ENCODE measurements at places on chromosomes 11 and 22.
A peak's percentile ranks its signal among the peaks of the same experiment; 100 is the strongest.

DNA sequence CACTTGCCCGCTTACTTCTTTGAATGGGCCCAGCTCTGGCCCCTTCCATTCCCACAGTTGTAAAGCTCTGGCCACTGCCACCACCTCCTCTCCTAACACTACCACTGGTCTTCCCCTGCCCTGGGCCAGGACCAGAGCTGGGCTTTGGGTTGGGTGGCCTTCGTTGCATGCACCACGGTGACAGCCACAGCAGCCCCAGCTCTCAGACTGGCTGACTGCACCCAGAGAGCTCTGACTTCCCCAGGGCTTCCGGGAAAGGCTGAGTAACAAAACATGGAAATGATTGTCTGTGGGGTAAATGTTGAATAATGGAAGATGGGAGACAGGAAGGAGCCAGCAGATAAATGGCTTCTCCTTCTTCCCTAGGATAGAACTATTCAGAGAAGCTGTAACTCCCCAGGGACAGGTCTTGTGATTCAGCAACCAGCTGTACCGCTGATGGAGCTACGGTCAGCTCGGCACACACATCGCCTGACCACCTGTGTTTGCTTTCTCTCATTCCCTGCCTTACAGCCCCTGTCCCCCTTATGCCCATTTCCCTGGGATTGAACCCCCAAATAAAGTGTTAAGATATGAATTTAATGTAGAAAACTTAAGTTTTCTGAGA lies 27.6 kb downstream of the SCN4B start:
- no peak for DNase-seq

DNA sequence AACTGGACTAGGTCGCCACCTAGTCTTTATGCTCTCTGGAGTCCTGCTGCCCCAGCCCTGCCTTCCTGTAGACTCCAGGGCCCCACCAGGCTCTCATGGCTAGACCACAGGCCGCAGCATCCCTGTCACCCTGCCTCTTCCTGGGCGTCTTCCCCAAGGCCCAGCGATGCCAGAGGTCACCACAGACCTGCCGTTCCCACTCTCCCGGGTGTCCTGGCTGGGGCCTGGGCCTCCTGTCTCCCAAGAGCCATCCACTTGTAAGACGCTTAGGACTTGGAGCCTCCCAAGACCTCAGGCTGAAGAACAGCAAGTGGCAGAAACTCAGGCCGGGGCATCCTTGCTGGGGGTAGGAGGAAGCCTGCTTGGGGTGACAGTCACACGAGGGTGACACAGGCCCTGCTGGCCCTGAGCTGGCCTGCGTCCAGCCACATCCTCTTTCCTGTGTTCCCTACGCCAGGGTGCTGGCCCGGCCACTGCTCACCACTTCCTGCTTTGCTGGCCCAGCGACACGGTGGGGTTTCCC lies 2.0 kb upstream of the TCIRG1 start:
- no peak for DNase-seq

DNA sequence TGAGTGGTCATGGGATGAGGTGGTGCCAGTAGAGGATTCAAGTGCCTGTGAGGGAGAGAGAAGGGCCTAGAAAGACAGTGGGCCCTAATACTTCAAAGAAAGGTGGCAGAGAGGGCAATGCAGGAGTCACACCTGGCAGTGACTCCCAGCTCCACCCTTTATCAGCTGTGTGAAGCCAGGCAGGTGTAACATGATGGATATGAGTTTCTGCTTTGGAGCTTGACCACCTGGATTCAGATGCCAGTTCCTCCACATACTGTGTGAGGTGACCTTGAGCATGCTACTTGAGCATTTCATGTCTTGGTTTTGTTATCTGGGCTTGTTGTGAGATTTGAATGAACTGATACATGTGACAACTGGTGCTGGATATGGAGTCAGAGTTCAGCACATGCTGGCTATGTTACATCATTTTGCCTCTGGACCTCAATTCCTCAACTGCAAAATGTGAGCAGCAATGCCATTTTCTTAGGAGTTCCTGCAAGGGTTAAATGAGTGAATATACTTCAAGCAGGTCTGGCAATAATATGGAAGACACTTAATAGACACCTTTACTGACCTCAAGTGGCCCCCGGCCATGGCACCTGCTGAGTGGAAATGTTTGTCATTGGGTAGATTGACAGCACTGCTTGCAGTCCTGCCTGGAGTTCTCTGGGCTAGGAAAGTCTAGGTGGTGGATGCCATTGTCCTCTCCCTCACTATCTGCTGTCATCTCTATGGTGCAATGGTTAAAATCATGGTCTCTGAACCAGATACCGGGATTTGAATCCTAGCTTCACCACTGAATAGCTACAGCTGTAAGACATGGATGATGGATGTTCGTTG lies 83.3 kb downstream of the MICAL2 start:
- no peak for DNase-seq

DNA sequence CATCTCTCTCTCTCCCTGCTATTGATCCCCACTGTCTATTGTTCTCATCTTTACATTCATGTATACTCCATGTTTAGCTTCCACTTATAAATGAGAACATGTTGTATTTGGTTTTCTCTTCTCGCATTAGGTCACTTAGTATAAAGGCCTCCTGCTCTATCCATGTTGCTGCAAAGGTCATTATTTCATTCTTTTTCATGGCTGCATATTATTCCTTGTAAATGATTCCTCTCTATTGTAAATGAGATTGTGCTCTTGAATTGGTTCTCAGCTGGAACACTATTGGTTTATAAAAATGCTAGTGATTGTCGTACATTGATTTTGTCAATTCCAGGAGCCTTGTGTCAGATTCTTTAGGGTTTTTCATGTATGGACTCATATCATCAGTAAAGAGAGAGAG lies 13.5 kb downstream of the ACRV1 start:
- DNase-seq = no peak

DNA sequence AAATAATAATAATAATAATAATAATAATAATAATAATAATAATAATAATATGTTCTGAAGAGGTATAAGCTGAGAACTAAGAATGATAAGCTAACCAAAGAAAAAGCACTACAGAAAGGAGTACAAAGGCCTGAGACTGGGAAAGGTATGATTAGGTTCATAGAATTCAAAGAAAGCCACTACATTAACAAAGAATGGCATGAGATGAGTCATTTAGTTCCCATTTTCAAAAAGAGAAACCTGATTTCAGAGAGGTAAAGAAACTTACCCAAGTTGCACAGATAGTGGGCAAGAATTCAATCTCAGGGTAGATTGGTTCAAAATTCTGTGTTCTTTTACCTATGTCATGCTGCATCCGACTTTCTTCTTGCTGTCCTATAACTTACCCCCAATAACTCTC lies 350.9 kb downstream of the TTC28 start:
- no peak for DNase-seq

DNA sequence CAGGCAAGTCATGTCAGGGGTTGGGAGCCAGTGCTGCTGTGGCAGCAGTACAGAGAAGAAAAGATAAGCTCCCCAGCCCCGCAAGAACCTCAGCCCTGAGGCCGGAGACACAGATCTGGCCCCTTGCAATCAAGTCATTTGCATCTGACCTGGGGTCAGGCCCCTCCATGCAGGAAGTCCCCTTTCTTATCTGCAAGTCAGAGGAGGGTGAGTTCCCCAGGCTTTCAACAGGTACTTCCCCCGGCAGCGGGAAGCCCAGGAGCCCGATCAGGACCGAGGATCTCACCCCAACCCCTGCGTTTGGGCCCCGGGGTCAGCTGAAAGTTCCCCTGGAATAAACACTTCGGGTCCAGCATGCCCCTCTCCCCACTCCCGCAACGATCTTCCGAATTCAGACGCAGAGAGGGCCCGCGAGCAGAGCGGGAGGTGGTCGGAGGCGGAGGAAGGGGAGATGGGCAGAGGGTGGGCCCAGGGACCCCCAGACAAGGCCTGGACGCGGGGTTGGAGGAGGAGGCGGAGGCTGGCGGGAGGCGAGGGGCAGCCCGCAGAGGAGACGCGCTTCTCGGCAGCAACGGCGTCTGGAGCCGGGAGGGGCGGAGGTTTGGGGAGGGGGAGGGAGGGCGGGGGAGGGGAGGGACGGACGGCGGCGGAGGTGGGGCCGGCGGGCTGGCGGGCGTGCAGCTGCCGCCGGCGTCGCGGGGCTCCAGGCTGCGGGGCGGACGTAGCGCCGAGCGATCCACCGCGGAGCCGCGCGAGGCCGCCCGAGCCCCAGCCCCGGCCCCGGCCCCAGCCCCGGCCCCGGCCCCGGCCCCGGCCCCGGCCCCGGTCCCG lies at the start of gene TSPAN18:
Gene TSPAN18, plus strand, starts transcription at position 680 of the 831 bp plus-strand sequence. CDS start 179,455 bp downstream, outside the sequence.
- DNase-seq = peak; percentile 76

DNA sequence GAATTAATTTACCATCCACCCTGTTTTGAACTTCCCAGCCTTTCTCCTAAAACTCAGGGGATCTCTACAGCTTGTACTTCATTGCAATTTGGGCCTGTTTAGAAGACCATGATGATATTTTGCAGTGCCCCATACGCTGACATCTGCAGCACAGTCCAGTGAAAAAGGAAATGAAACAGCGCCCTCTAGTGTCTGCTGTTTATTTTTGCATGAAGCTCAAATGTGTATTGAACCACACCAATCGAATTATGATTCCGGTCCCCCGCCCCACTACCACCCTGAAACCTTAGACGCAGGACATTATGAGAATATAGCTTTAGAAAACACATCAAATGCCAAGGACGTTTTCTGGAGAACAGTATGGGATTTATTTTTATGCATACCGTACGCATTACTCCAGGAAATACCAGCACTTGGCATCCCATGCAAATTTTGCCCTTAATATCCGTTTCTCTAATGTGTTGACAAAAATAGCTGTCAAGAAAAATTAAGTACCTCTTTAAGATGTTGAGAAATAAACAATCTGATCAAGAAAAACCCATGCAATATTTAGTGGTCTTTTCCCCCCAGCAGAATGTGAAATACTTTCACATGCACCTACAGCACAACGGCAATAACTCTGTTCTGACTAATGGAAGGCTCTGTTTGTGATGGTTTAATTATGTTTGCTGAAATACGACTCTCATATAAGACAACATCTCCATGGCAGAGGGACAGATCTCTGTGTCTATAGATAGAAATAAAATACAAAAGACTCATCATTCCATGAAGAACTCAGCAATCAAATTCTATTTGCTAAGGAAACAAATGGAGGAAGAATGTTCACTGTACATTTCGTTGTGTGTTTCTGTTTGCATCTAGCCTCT lies 93.9 kb downstream of the TECTA start:
- peak; percentile 21 for DNase-seq

DNA sequence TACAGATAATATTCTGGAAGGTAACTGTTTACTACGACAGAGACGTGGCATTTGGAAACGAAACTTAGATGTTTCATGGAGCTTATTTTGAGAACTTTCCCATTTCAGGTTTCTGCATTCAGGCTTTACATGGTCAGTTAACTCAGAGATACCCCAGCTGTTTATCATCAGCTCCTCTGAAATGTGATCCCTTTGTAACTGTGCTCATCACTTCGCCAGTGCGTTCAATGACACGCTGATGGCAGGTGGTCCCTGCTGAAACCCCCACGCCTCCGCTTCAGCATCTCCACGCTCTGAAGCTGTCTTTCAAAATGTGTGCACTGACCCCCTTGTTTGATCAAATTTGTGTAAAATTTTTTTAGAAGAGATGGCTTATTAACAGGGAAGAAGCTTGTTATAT lies 30.5 kb downstream of the ALG12 start:
- no peak for DNase-seq

DNA sequence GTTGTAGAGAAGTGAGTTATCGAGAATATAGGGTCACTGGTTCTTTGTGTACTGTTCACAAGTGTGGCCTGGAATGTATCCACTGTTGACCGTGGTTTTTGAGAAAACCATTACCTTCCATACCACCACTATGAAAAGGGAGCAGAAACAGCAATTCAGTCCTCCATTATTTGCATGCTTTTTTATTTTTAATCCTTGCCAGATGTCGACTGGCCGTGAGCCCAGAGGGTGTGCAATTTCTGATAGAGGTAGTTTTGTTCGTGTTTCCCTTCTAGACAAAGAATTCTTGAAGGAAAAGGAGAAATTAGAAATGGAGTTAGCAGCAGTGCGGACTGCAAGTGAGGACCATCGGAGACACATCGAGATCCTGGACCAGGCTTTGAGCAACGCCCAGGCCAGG lies 81.7 kb downstream of the AMOTL1 start:
- DNase-seq = no peak

DNA sequence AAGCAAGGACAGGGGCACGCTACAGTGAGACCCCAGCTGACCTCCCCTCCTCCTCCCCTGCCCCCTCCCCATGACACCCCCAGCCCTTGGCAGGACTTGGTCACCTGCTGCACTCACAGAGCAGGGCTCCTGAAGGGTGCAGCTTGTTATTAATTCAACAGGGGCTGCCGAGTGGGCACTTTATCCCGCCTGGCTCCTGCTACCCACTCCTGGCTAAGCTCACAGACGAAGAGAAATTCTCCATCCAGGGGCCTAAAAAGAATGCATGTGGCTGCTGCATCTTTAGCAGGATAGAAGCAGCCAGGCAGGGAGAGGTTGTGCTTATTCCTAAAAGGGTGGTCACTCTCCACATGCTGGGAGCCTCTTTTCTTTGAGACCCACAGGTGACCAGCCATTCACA lies 40.3 kb downstream of the GALNT18 start:
- DNase-seq = no peak

- peak; percentile 86 for DNase-seq
Measured at GRCh38 chr11:64165842-64166635, at the start of gene MACROD1. Gene MACROD1 (minus strand): TSS chr11:64166113. CDS start chr11:64165994, 119 bp downstream.

- DNase-seq = peak; percentile 69
Measured at GRCh38 chr11:133834682-133835592, 10.4 kb downstream of the SPATA19 start.

DNA sequence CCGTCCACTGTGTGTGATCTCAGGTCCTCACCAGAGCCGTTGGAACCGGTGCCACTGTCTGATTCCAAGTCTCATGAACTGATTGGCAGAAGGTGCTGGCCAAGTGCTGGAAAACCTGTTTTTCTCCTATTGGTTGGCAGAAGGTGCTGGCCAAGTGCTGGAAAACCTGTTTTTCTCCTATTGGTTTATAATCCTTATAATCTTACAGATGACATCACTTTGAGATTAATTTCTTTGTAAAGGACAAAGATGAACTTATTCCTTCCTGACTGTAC lies 1106.3 kb downstream of the BRD1 start:
- DNase-seq = no peak

DNA sequence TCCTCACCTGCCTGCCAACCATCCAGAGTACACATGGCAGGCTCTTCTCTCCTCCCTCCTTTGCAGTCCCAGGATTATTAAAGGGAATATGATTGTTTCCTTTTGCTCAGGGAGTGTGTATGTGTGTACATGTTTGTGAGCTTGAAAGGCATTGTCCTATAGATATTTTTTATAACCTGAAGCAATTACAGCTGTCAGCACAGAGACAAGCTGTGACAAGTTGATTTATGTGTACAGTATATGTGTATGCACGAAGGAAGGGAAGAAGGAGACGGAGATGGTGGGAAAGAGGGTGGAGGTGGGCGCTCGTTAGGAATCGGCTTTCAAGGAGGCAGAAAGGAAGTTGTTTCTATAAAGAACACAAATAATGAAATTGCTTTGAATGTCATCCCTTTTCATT lies 537.0 kb downstream of the NTM start:
- DNase-seq = no peak

- no peak for DNase-seq
Measured at GRCh38 chr11:124915541-124916369, 3.3 kb upstream of the HEPN1 start.

GRCh38 chr22:43173566-43173965 lies 13.4 kb downstream of the TTLL12 start:
- no peak for DNase-seq

GRCh38 chr11:31903225-31904074 lies 92.3 kb upstream of the PAX6 start:
- DNase-seq = no peak
